Amniotic stem cell (primary cell): ENCODE measurements at places on chromosomes 13 and 19.
A peak's percentile ranks its signal among the peaks of the same experiment; 100 is the strongest.

GRCh38 chr19:13868663-13869062 is 8.3 kb upstream of the NANOS3 start:
- no peak for DNase-seq

- no peak for DNase-seq
Measured at GRCh38 chr13:99431927-99432608, 69.2 kb upstream of the TM9SF2 start.

- no peak for DNase-seq
Measured at GRCh38 chr19:50459638-50460037, 16.7 kb upstream of the EMC10 start.

- DNase-seq = no peak
Measured at GRCh38 chr19:44645407-44646048, 1.8 kb downstream of the PVR start.

DNA sequence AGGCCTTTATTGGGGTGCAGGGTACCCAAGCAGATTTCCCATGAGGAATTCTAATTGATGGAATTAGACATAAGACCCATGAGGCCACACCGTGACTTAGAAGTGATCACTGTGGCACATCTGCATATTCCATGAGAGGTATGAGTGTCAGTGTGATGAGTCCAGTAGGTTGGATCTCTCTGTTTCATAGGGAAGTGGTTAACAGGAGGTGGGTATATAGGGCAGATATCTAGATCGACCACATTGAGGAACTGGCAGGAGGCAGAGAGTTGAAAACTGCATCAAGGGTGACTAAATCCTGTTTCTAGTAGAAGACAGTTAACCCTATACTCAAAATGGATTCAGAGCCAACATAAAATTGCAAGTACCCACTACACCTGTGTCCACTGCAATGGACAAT is 68.6 kb upstream of the MIR17HG start:
- no peak for DNase-seq

- DNase-seq = peak; percentile 74
Measured at GRCh38 chr19:48487948-48488347, 18.8 kb downstream of the CYTH2 start.

- no peak for DNase-seq
Measured at GRCh38 chr19:372306-372890, 27.8 kb upstream of the MIER2 start.

DNA sequence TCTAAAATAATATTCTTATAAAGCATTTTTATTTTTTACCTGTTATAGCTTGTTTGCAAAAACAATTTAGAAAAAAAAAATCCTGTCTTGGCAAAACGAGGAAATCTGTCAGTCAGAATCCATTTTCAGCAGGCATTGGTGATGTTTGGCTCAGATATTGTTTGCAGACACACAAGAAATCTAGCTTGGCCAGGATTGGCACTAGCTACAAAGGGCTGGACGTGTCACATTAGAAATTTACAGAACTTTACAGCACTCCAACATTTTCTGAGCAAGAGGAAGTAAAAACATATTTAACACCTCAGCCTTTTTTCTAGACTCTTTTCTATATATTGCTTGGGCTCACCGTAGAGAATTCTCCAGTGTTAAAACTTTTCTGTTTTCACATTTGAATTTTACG is 9.9 kb downstream of the ZNF91 start:
- DNase-seq = no peak

- no peak for DNase-seq
Measured at GRCh38 chr19:23406091-23406490, 10.8 kb upstream of the ZNF91 start.

- DNase-seq = no peak
Measured at GRCh38 chr13:60756306-60756705, 359.3 kb downstream of the TDRD3 start.

DNA sequence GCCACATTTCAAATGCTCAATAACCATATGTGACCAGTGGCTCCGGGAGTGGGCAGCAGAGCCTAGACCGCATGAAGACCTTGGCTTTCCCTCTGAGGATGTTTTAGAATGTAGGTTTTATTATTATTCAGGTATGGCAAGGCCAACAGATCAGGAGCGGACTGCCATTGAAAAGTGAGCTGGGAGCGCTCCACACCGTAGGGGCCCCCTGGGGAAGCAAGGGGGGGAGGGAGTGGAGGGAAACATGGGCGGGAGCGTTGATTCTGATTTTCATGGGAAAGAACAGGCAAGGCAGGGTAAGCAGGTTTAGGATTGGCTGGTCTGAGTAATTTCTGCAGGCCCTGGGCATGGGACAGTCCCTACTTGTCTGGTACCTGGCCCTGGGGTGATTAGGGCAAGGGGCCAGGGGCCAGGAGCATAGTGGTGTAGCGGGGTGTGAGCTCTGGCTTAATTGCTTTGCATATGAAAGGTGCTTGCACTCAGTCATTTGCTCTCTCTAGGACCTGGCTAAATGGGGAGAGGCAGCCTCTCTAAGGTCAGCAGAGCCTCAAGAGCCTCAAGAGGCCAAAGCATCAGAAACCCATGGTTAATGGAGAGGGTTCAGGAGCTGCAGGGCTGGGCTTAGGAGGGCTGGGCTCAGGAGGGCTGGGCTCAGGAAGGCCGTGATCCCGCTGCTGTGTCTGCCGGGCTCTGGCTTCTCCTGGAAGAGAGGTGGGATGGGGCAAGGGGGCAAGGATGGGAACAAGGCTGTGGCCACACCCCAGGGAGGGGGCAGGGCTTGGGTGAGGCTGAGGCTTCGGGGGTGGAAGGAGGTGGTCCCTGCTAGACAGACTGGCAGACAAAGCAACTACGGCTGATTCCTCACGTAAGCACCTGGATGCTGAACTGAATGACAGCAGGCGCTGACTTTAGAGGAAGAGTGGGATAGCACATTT is 82.0 kb upstream of the WASF3 start:
- no peak for DNase-seq

- no peak for DNase-seq
Measured at GRCh38 chr13:107299717-107300116, 731.8 kb upstream of the ARGLU1 start.

GRCh38 chr13:31350560-31350959 is 150.8 kb downstream of the B3GLCT start:
- DNase-seq = no peak

DNA sequence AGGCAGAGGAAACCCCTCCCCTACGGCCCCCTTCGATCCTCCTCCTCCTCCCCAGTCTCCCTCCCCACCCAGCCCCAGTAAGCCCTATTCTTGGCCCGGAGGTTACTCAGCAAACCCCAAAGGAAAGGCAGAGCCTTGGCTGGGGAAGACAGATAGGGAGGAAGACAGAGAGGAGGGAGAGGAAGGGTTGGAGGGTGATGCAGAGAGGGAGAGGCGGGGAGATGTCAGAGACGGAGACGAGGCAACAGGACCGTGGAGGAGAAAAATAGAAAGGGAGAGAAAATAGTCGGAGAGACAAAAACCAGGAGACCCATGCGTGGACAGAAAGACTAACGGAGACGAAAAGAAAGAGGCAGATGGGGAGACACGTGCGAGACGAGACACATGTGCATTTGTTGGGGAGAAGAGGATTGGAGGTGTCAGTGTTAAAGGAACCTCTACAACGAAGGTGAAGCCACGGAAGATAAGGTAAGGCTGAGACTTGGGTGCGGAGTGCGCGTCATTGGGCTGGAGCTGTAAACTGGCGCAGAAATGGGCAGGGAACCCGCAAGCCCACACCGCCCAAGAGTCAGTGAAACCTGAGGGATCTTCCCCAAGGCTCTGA is 2.9 kb downstream of the TGFB1 start:
- DNase-seq = no peak

DNA sequence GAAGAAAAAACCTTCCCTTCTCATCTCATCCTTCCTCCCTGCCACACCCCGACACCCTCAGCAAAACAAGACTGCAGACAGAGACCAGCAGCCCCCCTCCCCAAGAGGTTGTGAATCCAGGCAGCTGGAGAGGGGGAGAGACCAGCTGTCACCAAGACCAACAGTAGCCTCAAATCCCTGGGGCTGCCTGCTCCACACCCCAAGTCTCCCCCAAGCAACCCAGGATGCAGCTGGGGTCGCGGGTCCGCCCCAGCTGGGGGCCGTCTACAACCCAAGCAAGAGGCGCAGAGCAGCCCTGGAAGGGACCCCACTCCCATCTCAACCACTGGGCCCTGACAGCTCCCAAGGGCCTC is 7.1 kb downstream of the KLF16 start:
- DNase-seq = no peak

GRCh38 chr13:37109051-37109678 is 3.7 kb upstream of the CSNK1A1L start:
- DNase-seq = peak; percentile 24

- peak; percentile 31 for DNase-seq
Measured at GRCh38 chr19:52942386-52943133, 19.3 kb upstream of the ZNF888 start.

DNA sequence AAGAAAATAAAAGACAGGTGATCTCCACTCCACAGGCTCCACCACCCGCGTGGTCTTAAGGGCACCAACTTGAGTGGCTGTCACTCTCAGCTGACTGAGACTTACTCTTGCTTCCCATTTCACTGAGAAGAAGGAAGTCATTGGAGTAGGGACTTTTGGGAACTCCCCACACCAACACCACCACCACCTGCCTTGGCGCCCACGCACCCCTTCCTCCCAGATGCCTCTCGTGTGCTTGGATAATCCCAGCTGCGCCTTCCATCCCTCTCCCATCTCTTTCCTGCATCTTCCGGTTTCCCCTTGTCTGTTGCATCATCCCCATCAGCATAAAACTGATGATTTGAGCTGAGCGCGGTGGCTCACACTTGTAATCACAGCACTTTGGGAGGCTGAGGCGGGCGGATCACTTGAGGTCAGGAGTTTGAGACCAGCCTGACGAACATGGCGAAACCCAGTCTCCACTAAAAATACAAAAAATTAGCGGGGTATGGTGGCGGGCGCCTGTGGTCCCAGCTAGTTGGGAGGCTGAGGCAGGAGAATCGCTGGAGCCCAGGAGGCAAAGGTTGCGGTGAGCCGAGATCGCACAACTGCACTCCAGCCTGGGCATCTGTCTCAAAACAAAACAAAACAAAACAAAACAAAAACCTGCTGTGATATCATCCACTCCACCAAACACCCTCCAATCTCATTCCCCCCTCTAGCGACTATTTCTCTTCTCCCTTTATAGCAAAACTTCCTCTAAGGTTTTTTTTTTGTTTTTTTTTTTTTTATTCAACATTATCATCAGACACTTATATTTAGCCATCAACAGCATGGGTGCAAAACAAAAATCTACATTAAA is 25.5 kb downstream of the AP2S1 start:
- DNase-seq = no peak

DNA sequence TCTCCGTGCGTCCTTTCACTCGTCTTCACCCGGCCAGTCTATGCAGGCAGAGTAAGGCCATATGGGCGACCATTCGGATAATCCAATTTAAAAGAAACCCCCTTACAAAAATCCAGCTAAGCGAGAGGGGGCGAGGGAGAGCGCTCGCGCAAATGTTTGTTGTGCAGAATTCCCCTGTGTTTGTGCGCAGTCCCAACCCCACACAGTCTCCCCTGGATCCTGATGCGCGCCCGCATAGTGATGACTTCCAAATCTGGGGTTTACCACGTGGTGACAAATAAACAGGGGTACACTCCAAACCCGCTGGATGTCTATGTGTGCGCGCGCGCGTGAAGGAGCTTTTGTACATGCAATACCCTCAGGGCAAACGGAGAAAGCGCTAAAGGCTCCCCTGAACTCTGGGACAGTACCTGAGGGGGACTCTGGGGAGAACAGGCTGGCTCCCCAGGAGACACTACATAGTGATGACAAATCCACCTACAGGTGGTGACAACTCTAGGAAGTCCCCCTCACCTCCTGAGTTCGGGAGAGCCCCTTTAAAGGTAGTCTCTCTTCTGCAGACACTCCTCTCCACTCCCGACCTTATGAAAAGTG is 8.5 kb downstream of the SOX21 start:
- no peak for DNase-seq

GRCh38 chr19:2387367-2388288 is 27.6 kb downstream of the TMPRSS9 start:
- no peak for DNase-seq

GRCh38 chr19:49676136-49676783 is 811 bp upstream of the PRMT1 start:
- DNase-seq = peak; percentile 81

- DNase-seq = no peak
Measured at GRCh38 chr13:78820541-78820940, 161.6 kb upstream of the OBI1 start.

GRCh38 chr19:28606269-28607032 is 606.5 kb downstream of the UQCRFS1 start:
- DNase-seq = no peak

DNA sequence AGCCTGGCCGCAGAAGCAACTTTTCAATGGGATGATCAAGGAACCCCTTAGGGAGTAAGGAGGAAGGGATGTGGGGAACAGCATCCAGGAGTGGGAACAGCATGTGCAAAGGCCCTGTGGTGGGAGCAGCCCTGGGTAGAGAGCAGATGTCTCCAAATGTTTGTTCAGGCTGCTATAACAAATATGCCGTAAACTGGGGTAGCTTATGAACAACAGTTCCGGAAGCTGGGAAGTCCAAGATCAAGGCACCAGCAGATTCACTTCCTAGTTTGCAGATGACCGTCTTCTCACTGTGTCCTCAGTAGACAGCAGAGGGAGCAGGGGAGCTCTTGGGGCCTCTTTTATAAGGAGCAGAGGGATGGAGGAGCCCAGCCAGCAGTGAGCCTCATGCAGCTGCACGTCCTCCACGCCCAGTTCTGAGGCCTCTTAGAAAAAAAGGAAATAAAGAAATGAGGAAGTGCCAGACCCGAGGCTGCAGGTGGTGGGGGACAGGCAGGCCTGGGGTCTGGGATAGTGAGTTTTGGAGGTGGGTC is 4.2 kb upstream of the LRRC25 start:
- DNase-seq = no peak

DNA sequence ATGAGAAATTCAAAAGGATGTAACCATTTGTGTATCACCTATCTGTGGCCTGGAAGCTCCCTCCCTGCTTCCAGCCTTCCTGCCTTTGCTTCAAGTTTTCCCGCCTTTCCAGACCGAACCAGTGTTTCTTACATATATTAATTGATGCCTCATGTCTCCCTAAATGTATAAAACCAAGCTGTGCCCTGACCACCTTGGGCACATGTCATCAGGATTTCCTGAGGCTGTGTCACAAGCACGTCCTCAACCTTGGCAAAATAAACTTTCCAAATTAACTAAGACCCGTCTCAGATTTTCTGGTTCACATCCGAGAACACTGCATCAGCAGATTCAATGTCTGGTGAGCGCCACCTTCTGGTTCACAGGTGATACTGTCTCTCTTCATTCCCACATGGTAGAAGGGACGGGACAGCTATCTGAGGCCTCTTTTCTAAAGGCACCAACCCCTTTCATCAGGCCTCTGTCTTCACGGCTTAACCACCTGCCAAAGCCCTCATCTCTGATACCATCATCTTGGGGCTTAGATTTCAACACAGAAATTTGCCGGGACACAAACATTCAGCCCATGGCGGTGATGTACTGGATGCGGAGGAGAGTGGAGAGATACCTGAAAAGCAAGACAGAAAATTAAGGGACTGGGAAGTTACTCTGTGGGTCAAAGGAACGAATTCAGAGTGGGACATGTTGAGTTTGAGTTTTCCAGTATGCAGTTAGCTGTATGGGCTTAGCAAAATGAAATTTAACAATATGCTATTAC is 58.7 kb upstream of the PABPC3 start:
- DNase-seq = peak; percentile 49
